Tongue (tissue), 3 donors: ENCODE measurements at places on chromosomes 2 and 18.
A peak's percentile ranks its signal among the peaks of the same experiment; 100 is the strongest.

GRCh38 chr2:133500917-133501316, 67.3 kb downstream of the NCKAP5 start:
- no peak for DNase-seq

- no peak for DNase-seq
Measured at GRCh38 chr2:36812196-36812595, 115.7 kb downstream of the VIT start.

DNA sequence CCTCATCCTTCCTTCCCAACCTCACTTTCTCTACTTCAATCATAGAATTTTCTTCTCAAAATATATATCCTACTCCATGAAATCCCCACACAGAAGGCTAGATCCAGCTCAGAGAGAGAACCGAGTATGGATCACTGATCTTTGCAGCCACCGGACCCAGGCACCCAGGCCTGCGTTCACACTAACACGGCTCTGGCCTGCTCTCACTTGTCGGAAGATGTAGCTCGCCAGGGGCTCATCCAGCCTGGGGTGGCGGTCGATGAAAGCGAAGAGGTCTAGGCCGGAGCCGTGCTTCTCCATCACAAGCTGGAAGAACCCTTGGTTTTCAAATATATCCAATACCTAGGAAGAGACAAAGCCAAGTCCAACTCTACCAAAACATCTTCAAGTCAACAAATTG, 12.7 kb upstream of the MTERF4 start:
- no peak for DNase-seq

DNA sequence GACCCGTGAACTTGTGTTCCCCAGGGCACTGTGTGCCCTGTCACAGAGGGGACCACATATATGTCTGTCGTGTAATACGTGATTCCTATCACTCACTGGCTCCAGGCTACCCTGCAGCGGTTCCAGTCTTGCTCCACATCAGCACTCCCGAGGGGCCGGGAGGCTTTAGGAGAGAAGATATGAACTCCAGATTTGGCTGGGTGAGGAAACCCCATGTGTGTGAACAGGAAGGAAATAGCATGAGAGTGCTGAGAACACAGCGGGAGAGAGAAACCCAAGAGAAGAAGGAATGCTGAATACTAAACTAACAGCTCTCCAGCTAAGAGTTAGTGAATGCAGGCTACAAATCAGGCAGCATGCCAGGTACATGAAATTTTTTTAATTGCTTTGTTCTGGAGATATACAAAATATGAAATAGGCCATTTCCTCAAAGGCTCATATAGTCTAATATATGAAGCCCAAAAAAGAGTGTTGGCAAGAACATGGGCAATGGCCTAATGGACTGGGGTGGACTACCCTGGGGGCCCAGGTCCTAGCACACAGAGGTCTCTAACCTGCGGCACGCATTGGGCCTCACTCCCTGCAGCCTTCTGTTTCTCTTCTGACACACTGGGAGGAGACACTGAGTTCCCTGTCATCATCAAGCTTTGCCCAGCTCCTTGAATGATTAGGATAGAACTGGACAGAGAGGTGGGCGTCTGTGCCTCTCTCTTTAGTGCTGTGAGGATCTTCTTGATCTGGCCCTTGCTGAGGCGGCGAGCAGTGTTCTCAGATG, 372.8 kb upstream of the RAB6C start:
- DNase-seq = peak; percentile 18

GRCh38 chr18:42412896-42413295, 457.9 kb downstream of the PIK3C3 start:
- no peak for DNase-seq

DNA sequence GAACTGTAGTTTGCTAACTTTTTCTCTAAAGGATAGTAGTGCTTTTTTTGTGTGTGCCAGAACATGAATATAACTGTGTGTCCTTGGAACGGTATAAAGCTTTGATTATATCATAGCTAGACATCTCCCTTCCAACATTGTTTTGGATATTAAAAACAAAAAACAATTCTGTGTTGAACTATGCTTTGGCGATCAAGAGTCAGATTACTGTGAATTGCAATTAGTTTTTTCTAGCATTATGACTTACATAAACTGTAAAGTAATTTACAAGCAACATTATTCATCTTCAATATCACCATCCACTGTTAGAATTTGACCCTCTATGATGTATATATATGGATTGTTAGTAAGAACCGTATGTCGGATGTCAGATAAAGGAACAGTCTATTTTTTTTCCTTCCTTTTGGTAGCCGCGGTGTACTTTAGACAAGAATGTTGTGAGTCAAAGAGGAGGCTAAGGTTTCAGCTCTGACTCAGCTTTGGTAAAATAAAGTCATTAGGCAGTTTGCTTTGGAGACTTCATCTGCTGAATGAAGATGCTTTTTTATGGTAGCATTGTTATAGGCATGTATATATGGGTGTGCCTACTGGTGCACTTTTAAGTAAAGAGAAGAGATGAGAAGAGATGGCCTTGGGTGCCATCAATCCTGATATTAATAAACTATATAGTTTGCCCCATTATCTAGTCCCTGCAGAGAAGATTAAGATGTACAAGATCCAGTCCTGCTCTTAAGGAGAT, 76.4 kb downstream of the LTBP1 start:
- no peak for DNase-seq

GRCh38 chr2:15708865-15709820, 117.5 kb downstream of the DDX1 start:
- DNase-seq = no peak

DNA sequence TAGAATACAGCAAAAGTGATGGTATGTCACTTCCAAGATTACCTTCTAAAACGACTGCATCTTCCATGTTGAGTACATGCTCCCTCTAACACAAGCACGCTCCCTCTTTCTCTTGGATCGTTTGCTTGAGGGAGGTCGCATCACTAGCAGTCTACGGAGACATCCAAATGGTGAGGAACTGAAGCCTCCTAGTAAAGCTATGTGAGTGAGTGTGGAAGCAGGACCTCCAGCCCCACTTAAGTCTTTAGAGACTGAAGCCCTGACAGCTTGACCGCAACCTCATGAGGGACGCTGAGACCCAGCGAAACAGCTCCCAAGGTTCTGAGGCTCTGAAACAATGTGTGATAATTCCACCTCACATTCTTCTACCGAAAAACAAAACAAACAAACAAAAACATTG, 486.7 kb upstream of the GCFC2 start:
- no peak for DNase-seq

- no peak for DNase-seq
Measured at GRCh38 chr2:205995260-205995659, 90.7 kb downstream of the INO80D start.

DNA sequence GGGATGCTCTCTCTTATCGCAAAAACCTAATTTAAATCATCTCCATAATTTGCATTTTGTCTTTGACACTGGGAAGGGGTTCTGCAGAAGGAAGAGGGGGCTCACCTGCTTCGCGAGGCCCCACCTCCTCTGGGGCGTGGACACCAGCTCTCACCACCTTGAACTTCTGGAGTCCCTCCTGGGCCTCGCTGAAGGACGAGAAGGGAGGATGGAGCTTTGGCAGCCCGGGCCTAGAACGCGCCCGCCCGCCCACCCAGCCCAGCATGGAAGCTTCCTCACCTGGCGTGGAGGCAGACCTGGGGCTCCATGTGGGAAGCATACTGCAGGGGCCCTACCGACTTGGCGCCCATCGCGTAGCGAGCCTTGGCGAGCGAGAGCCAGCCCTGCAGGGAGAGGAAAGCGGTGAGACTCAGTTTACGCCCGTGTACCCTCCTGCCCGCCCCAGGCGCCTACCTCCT, 1.1 kb upstream of the IMP4 start:
- peak; percentile 26 for DNase-seq

GRCh38 chr18:79630281-79631095, 49.1 kb upstream of the CTDP1 start:
- DNase-seq = no peak

GRCh38 chr2:63058921-63059792, 8.5 kb downstream of the OTX1 start:
- peak; percentile 29 for DNase-seq

DNA sequence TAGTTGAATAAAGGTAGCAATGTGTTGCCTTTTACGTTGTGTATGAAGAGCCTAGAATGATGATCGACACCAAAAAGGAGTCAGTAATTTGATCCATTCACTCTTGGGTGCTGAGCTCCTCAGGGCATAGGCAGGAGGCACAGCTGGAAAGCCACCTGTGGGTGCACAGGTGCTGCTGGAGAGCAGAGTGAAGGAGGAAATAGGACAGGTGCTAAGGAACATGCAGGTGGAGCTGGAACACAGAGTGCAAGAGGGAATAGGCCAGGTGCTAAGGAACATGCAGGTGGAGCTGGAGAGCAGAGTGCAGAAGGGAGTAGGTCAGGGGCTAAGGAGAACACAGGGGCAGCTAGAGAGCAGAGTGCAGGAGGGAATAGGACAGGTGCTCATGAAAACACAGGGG, 86.1 kb downstream of the SH3YL1 start:
- DNase-seq = no peak

- DNase-seq = no peak
Measured at GRCh38 chr2:189409647-189410046, 31.6 kb upstream of the WDR75 start.

GRCh38 chr18:27956001-27956640, 220.8 kb downstream of the CDH2 start:
- peak; percentile 3 for DNase-seq
